Osteoblast (primary cell): ENCODE measurements at places on chromosomes 3 and 15. TPM values are rescaled to one million over a fixed set of nuclear protein-coding genes. Genes with fewer than 3 reads are reported as not detected.

Gene SAMMSON
- total RNA-seq: not detected in 2 replicates

Gene GOLGA8M
- total RNA-seq: under 0.01 and 0.29 TPM in 2 replicates

Gene NANOGP8
- under 0.01 and 1.2 TPM in 2 replicates for total RNA-seq

DNA sequence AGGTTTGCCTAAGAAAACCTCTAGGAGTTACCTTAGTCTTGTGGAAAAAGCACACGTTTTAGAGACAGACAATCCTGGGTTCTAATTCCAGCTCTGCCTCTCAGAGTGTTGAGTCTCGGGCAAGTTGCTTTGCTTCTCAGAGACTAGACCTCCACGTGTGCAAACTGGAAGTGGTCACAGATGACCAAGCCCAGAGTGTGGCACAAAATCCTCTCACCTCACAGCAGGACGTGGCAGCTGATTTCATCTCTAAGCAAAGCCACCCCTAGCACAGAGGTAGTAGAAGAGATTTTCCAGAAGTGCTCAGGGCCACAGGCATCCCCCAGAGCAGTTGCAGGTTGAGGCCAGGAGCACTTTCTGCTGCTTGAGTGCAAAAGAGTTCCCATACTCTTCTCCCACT is 79.2 kb downstream of the CD47 start:
- H3K4me1 ChIP-seq: peaks cover 18% of the 10 kb centered on the region
- peaks cover 14% of the 10 kb centered on the region for H3K27me3 ChIP-seq
- H3K36me3 ChIP-seq: no peaks in the 10 kb centered on the region

Gene MKRN3
- total RNA-seq: 0.36 and 0.59 TPM in 2 replicates

DNA sequence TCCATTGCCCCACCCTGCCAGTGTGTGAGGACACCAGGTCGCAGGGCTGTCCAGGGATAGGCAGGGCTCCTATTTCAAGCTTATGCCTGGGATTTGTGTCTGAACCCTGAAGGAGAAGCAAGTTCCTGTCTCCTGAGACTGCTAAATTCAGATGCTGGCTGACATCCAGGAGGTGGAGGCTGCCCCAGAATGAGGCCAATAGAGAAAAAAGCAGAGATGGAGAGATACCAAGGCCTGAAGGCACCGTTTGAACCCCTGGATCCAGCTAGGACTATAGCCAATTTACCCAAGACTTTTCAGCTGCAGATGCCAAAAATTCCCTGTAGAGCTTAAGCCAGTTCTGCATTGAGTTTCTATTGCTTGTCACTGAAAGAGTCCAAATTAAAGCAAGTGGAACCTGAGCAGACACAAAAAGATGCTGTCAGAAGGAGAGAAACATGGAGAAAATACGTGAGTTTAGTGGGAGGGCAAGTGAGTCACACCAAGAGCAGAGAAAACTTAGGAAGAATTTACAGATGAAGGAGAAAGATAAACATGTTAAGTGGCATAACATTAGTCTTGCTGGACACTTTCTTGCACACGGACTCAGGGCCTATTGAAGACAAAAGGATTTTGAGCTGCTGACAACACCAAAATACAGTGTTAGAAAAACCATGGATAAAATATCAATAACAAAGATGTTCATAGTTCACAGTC is 148.6 kb downstream of the CNTN3 start:
- no peak for DNase-seq
- no peaks in the 10 kb centered on the region for H3K4me1 ChIP-seq
- H3K36me3 ChIP-seq: no peaks in the 10 kb centered on the region
- no peak overlapping the region for H3K27ac ChIP-seq
- H3K27me3 ChIP-seq: no peaks in the 10 kb centered on the region
- no peak overlapping the region for H3K4me3 ChIP-seq

DNA sequence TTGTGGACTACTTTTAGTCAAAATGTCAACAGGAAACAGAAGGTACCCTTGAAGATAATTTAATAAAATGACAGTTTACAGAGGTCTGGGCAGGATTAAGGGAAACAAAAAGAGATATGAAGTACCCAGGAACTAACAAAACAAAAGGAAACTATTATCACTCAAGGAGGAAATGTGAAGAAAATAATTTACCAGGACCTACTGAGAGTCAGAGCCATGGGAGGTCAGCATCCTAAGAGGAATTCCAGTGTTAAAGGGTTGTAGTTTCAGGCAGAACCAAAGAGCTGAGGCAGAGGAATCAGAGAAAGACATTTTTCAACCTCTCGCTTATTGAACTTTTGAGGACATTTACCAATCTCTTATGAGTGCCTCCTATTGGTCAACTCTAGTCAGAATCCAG is 408.9 kb upstream of the CBLB start:
- no peaks in the 10 kb centered on the region for H3K4me1 ChIP-seq
- no peaks in the 10 kb centered on the region for H3K36me3 ChIP-seq
- DNase-seq: no peak
- H3K27me3 ChIP-seq: no peaks in the 10 kb centered on the region
- no peak overlapping the region for H3K27ac ChIP-seq
- H3K4me3 ChIP-seq: no peak overlapping the region
